A549 (cell line): ENCODE measurements at places on chromosomes 2 and 18.
A peak's percentile ranks its signal among the peaks of the same experiment; 100 is the strongest.

DNA sequence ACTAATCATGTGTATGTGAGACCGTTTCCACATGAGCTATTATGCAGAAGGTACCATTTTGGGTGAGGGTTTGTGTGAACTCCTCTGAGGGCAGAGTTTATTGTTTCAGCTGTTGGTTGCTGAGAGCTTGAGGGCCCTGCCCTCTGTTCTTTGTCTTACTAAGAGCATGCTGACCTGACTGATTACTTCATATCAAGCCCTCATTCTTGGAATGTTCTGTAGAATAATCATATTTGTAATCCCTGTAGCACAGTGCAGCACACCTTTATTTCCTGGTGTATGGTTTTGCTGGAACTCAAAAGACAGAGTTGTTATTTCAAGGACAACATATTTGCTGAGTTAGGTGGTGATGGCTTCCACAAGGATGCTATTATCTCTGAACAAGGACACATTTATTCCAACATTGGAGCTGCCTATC lies 118.5 kb downstream of the GALNT3 start:
- peak; percentile 19 for DNase-seq

- DNase-seq: no peak
These were observed 905 bp upstream of the RPS7 start for GRCh38 chr2:3574155-3574554.

- DNase-seq: no peak
These were observed 6.2 kb upstream of the MYL12B start for GRCh38 chr18:3255611-3256165.

DNA sequence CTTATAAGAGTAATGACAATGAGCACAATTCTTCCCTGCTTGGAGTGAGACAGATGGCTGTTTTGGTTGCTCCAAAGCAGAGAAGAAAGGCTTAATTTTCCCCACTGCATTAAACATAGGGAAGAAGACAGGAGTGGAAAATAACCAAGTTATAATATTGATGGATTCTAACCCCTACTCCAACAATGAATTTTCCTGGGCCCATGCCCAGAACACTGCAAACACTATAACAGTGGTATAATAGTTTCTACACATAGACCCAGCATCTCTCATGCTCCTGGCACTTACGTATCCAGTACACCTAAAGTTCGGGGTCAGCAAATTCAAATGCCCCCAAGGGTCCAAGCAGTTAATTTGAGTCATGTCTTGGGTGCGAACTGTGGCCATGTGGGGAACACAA lies 613.4 kb downstream of the PLCL1 start:
- no peak for DNase-seq

DNA sequence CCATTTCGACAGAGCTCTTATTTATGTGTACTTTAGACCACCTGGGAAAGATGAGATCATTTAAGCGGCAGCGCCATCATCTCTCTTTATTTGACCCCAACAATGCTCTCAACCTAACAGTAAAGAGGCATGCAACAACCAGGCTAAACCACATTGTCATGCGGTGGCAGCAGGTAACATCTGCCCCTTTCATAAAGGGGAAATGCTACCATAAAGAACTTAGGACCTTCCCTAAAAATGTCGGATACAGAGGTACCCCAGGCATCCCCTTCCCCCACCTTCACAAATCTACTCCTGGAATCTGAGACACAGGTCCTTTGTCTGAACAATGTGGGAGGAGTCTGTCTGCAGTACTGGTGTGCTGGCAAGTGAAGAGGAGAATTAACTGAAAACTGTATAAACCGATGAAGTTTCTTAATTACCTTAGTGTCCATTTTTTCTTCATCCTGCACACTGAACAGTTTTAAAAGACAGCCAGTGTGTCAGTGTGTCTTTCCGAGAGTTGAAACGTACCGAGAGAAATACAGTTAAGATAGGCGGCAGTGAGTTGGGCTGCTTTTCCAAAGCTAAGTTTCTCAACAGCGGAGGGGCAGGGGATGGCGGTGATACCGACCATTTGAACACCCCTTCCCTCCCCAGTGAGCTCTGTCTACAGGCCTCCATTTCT lies 1.9 kb downstream of the MEX3C start:
- peak; percentile 54 for DNase-seq

- no peak for DNase-seq
These were observed 872.2 kb upstream of the ID2 start for GRCh38 chr2:7809640-7810039.

GRCh38 chr2:197606180-197606579 lies 69.2 kb downstream of the RFTN2 start:
- DNase-seq: no peak

GRCh38 chr2:762646-763045 lies 85.4 kb upstream of the TMEM18 start:
- DNase-seq: no peak

- no peak for DNase-seq
These were observed 88.8 kb upstream of the TAF1B start for GRCh38 chr2:9754532-9754887.

DNA sequence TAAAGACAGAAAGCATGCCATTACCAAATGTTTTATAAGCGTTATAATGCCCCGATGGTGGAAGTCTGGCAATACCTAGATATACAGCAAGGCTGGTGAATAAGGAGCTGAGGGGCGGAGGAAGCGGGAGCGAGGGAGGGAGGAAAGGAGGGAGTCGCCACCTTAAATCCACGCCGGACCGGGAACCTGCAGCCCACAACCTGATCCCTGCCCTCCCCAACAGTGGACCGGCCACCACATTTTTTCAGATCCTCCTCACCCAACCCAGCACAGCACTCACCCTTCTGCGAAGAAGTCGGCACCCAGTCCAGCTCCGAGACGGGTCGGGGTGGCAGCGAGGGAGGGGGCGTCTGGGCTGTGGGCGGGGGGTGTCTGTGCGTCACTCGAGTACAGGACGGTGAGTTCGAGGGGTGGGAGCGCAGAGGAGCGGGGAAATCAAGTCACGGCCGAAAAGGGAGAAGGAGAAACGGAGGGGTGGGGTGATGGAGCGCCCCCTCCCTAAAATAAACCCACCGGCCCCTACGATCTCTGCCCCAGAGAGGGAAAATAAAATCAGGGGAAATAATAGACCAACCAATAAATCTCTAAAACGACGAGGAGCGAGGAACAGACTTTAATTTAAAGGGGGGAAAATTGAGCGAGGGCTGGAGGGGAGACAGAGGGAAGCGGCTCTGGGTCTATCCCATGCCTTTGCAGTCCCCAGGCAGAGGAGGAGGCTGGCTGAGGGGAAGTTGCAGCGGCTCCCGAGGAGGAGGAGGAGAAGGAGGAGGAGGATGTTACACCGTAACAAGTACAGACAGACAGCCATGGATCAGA lies 96.5 kb upstream of the SERTAD2 start:
- DNase-seq: peak; percentile 53
